ENCODE measurements at places on chromosomes 7 and 10. TPM values are rescaled to one million over a fixed set of nuclear protein-coding genes. Genes with fewer than 3 reads are reported as not detected.

The KIAA1217 gene
- not detected for total RNA-seq

GRCh38 chr10:129761981-129762956, 201.8 kb downstream of the EBF3 start:
- H3K4me3 ChIP-seq, result no peak overlapping the region
- H3K27me3 ChIP-seq, result no peaks in the 10 kb centered on the region
- no peak for DNase-seq

DNA sequence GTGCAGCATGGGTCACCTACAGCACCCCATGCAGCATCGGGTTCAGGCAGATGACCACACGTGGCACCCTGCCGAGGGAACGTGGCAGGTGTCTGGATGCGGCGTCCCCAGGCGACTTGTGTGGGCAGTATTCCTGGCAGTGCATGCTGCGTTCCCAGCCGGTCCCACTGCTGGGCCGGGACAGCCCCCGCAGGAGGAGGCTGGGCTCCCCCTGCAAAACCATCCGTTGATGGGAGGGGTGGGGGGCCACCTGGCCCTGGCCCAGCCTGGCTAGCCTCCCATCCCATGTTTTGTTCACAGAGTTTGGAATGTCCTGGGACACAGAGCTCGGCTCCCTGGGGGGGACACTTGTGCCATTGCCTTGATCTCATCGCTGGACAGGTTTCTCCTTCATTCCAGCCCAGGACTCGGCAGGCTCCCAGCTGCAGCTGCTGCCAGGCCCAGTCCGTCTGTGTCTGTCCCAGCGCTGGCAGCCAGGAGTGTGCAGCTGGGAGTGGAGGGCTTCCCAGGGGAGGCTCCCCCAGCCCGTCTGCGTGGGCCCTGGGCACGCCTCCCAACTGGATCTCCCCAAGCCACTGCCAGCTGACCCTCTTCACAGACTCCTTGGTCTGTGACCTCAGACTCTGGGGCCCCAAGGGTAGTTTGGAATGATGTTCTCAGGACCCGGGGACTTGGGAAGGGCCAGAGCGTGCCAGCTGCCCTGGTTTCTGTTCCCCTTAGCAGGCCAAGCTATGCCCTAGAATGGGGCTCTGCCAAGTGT, 32.6 kb downstream of the TMEM270 start:
- H3K4me3 ChIP-seq, result no peak overlapping the region
- no peaks in the 10 kb centered on the region for H3K36me3 ChIP-seq
- H3K4me1 ChIP-seq, result peaks cover 9% of the 10 kb centered on the region
- DNase-seq, result no peak
- no peak overlapping the region for H3K27ac ChIP-seq
- no peaks in the 10 kb centered on the region for H3K27me3 ChIP-seq

GRCh38 chr7:44953156-44953555, 25.7 kb downstream of the MYO1G start:
- H3K27ac ChIP-seq, result no peak overlapping the region
- H3K4me1 ChIP-seq, result no peaks in the 10 kb centered on the region

The CFAP69 gene
- not detected for total RNA-seq
